ENCODE measurements at places on chromosomes 2 and 18.

GRCh38 chr18:26617151-26617554 is 68.8 kb upstream of the KCTD1 start:
- DNase-seq: no peak

GRCh38 chr18:79637921-79638909 is 41.4 kb upstream of the CTDP1 start:
- peak; percentile 30 for DNase-seq

DNA sequence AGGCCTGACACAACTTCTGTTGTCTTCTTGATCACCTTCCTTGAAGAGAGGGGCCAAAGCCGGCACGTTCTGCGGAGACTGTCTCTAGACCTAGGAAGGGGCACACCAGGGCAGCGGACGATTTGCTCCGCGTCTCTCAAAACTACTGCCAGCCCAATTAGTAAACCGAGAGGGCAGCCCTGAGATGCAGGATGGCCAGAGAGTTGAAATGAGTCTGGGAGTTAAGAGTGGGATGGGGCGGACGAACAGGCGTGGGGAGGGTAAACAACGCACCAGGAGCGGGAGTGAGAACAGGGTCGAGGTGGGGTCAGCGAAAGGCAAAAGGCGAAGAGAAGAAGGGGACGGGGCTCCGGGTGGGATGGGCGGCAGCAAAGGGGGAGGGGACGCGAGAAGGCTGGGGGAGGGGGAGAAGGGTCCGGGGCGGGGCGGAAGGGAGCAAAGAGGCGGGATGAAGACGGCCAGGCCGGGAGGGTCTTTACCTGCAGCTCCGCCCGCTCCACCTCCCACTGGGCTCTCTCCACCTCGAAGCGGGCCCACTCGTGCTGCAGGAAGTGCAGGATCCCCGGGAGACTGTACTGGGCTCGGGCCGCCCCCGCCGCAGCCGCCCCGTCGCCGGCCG is 476 bp downstream of the STRN start:
- peak; percentile 68 for DNase-seq

DNA sequence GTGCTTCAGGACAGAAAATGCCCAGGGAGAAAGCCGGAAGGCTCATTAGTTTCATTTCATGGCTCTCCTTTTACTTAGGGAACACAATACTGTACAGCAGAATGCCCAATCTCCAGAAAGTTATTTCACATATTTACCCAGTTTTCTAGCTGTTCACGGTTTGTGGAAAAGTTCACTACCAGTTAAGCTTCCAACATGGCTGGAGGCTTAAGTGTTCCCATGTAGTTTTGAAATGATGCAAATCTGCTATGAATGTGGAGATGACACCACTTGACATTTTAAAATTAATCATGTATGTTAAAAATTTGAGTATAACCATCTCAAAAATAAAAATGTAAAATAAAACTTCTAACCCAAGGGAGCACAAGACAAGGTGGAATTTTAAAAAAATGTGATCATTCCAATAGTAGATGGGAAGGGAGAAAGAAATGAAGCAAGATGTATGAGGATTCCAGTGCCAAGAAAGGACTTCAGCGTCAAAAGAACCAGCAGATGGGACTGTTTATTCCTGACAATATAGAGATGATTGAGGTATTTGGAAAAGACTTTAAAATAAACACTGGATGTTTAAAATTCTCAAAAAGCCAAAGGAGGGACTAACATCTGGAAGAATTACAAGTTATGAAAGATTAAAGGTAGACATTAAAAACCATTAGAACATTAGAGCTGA is 60.9 kb upstream of the OSR1 start:
- no peak for DNase-seq

- peak; percentile 50 for DNase-seq
These were observed 28.8 kb downstream of the SP140 start for GRCh38 chr2:230254152-230254881.

GRCh38 chr18:45920367-45920766 is 46.8 kb downstream of the EPG5 start:
- DNase-seq: no peak

GRCh38 chr18:9700261-9700796 is 7.8 kb upstream of the RAB31 start:
- no peak for DNase-seq

DNA sequence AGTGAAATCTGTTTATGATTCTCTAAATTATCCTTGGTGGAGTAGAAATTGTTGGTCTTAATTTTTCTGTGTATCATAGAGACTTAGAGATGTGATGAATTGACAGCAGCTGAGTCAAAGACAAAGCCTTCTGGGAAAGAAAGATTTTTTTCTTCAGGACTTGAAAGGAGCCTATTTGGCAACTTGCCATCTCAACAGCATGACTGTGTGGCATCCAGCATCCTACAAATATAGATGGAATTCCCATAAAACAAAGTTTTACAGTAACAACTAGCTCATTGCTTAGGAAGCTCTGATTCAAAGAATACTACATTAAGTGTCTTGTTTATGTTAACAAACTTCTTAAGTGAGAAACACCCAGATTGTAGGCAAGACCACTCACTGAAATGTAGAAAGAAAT is 79.2 kb upstream of the SETBP1 start:
- no peak for DNase-seq

- no peak for DNase-seq
These were observed 6.3 kb downstream of the VIT start for GRCh38 chr2:36702781-36703180.

DNA sequence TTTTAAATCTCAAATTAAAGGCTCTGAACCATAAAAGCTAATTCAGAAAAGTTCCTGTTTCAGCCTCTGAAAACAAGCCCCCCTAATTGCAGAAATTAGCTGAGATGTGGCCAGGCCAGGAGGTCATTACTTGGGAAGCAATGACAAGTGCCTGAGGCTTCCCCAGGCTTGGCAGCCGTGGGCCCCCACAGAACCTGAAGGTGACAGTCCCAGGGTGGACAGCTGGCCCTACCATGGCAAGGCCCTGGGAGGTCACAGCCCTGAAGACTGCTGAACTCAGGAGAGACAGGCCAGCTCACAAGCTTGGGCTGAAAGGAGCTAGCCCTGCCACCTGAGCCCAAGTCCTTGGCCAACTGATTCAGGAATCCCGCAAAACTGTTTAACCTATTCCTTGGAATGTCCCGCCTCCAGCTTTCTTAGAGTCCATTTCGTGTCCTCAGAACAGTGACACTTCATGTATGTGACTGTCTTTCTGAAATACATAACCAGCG is 54.3 kb upstream of the PKDCC start:
- no peak for DNase-seq

- peak; percentile 56 for DNase-seq
These were observed 52.2 kb downstream of the C1QL2 start for GRCh38 chr2:119106301-119106897.

DNA sequence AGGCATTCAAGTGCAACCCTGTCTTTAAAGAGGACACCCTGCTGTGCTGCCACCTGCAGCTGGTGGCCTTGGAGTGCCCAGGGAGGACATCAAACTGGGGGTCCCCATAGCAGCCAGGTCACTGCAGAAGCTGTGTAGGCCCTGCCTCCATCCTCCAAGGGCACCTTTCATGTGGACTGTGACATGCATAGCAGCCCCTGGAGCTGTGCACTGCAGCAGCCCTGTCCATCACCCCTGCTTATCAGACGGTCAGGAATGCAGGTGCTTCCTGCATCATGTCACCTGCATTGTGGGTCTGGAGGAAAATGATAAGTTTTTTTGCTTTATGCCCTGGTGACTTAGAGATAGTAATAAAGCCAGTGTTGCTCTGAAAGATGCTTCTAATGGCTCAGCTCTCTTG is 155.7 kb downstream of the DYSF start:
- peak; percentile 22 for DNase-seq

GRCh38 chr2:179467111-179467510 is 202.5 kb upstream of the SESTD1 start:
- no peak for DNase-seq

- peak; percentile 55 for DNase-seq
These were observed 22.2 kb downstream of the PDIA6 start for GRCh38 chr2:10790228-10790973.

DNA sequence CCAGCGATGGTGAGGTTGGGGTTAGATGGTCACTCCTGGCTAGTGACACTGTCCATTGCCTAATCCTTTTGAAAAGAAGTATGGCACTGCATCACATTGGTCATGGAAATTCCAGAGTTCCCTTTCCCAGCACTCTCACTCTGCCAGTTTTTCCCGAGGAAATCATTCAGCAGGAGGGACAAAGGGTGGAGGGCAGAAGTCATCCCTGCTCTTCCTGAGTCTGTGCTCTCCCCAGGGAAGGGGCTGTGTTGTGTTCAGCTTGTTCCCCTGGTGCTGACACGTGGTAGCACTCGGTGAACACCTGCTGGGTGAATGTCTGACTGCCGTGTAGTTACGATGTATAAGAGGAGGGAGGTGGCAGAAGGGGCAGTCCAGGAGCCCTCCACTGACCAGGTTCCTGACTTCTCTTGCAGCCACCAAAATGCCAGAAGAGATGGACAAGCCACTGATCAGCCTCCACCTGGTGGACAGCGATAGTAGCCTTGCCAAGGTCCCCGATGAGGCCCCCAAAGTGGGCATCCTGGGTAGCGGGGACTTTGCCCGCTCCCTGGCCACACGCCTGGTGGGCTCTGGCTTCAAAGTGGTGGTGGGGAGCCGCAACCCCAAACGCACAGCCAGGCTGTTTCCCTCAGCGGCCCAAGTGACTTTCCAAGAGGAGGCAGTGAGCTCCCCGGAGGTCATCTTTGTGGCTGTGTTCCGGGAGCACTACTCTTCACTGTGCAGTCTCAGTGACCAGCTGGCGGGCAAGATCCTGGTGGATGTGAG is 21.6 kb downstream of the STEAP3 start:
- DNase-seq: no peak

GRCh38 chr2:100196786-100197494 is 54.5 kb upstream of the AFF3 start:
- no peak for DNase-seq

DNA sequence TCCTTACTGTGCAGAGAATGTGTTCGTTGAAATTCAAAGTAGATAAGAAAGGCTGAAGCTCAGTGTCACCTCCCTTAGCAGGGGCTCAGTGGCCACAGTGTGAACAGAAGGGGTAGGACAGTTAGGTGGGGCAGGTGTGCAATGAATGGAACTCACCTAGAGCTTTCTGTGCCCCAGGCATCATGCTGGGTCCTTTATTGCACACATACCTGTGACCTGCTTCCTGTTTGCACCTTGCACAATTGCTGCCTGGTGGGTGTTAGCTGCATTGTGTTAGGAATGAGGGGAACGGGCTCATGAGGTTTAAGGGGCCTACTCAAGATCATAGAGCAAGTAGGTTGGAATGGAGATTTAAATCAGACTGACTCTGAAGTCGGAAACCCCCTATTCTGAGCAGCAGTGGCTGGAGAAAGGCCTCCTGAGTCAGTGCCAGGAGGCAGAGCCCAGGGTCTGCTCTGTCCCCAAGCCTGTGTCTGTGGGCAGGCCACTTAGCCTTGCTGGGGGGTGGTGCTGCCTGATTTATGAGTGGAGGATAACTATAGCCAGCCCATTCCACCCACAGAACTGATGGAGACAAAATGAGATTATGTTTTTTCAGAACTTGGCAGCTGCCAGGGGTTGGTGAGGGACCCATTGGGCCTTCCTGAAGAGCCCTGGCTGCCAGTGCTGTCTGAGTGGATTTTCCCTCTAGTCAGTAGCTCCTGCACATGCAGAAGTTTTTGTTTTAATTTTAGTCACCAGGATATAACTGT is 76.2 kb downstream of the NPAS2 start:
- no peak for DNase-seq

DNA sequence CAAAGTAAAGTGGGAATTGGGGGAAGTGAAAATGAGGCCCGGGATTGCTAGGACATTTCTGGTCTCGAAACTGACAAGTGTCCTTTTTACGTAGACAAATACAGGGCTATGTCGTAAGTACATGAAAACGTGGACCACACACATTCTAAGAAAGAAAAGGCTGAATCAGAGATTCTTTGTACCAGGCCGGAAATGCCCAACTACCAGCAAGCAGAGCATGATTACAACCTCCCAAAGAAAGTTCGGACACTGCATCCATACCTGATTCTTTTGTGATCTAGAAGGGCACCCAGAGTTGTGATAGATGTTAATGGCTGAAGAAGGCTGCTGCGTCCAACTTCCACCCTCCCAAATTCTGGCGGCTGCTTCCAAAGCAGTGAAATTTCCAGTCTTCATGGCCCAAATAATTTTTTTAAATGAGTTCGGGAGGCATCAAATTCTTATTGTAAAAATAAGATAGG is 1.7 kb downstream of the RBMS1 start:
- no peak for DNase-seq

DNA sequence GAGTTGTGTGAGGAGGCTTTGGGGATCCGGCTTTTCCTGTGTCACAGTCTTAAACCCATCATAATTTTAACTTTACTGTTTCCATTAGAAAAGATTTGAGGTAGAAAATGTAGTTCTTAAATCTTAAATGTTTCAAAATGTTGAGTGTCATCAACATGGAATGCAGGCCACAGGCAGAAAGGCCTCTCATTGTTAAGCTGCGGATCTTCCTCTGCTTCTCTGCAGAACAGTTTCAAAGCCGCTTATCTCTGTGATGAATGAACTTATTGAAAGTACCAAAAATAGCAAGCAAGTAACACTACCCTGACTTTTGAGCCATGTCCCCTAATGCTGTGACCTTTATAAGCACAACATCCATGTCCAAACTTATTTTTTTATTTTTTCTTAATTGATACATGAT is 1645.8 kb downstream of the DPP10 start:
- DNase-seq: no peak

DNA sequence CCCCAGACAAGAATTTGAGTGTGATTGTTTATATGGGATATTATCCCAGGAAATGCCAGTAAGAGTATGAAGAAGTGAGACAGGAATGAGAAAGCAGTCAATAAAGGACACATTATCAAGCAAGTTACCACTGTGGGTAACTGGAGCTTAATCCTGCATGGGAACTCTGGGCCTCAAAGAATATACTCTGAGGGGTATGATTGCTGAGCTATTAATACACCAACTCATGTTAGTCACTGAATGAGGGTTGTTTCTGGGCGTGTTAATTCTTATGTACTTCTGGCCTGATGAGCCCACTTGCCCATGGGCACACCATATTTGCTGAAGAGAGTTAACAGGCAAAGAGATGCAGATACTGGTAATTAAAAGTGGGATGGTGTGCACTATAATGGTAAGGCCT is 26.6 kb upstream of the PAIP2B start:
- DNase-seq: no peak

GRCh38 chr2:231571661-231572191 is 20.9 kb upstream of the TEX44 start:
- DNase-seq: no peak
